ENCODE measurements at places on chromosomes 13 and 19.
A peak's percentile ranks its signal among the peaks of the same experiment; 100 is the strongest.

- DNase-seq, result no peak
These were observed 9.5 kb downstream of the NDUFA11 start for GRCh38 chr19:5893907-5894703.

DNA sequence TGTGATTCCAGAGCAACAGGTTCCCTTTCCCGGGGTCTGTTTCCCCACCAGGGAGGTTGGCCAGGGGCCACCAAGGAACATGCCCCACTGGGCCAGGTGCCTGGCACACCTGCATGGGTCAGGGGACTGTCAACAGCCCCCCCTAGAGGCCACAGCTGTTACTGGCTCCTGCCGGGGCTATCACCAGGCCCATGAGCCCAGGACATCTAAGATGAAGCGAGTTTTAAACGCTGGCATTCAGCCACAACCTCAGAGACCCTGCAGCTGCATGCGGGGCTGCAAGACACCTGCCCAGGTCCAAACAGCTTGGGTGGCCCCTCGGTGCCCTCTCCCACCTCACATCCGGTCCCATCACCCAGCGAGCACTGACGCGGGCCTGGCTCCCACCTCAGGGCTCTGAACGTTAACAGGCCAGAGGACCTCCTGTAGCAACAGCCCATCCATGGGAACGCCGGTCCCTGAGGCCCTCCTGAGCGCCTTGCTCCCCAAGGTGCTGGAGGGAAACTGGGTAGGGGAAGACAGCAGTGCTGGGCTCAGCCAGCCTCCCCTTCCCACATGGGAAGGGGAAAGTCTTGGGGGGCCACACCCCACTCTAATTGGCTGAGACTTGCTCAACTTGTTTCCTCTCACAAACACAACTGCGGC is 12.0 kb downstream of the KHSRP start:
- DNase-seq, result no peak

DNA sequence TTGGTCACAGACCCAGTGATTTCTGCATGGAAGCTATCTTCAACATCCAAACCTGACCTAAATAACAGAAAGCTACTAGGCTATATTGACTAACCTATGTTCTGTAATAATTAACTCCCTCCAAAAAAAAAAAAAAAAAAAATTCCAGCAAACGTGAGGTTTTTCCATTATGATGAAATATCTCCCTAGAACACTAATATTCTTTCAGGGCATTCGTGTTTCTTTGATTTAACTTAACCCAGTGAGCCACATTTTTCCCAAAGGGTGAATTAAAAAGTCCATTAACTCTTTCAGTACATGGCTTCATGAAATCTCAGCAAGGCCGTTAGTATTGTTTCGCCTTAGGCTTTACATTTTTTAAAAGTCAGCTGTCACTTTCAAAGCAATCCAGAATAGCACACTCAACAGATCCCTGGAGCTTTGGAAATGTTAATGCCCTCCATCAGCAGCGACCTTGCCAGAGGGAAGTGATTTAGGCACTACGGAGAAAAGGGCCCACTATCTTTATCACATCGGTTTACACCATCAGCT is 175.8 kb downstream of the DCT start:
- DNase-seq, result no peak

GRCh38 chr13:23724196-23724970 is 154.2 kb downstream of the TNFRSF19 start:
- DNase-seq, result no peak

DNA sequence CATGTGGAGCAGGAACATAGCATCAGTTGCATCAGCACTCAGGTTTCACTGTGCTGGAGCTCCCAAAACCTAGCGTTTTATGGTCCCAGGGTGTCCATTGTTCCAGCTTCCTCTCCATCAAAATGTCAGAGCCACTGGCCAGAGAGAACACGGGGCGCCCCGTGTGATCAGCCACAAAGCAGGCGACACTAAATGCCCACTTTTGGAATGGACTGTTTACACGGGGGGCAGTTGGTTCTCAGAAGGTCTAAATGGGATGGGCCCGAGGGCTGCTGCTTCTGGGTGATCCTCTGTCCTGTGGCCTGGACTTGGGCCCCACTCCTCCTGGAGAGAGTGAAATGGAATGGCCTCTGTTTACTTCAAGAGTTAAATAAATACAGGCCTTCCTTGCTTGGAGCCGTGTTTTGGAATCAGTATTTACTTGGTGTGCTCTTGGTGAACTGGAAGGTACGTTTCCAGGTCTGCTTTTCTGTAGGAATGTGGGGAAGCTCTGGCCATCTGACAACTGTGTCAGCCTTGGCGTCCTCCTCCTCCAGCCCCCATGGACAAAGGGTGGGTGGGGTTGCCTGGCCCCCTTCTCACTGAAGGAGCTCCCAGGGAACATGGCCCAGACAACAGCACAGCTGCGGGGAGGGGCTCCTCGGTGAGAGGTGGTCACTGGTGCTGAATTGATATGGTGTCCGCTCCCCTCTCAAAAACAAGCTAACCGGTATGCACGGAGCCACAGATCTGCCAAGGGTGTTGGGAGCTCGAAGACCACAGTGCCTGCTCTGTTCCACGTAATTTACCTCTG is 16.1 kb upstream of the MCF2L start:
- peak; percentile 59 for DNase-seq

- no peak for DNase-seq
These were observed 18.0 kb downstream of the CSNK1A1L start for GRCh38 chr13:37087486-37087885.

DNA sequence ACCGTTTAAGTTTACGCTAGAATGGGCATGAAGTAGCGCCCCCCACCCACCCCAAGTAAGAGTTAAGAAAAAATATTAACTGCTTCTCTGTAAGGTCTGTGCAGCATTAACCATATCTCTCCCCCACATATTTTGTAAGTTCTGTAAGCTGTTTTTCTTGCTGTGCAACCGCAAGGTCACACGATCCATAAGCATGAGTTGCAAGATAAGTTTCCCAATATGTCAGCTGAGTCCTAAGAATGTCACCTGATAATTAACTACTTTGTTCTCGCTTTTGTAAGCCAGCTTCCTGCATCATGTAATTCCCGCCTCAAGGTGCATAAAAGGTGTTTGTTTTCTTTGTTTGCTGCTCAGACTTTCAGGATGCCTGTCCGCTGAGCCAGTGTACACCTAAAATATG is 187.0 kb downstream of the MYO16 start:
- no peak for DNase-seq

- no peak for DNase-seq
These were observed 350.1 kb downstream of the PCDH9 start for GRCh38 chr13:66879988-66880387.

GRCh38 chr13:42007844-42008243 is 40.6 kb upstream of the DGKH start:
- no peak for DNase-seq

DNA sequence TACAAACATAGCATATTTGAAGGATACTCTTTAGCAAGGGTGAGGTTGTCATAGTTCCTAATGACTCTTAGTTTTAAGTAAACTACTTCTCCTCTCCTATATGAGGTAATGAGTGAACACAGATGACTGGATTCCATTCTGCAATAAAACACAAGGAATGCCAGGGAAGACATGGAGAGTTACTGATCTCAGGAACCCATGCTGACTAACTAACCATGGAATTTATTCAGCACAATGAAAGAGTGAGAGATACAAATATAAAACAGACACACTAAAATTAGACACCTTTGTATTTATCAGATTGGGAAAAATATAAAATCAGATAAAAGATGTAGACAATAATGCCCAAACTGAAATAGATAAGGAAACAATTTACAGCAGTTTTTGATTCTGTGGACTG is 1525.9 kb upstream of the SLC10A2 start:
- no peak for DNase-seq

Measured in mesenteric fat pad (tissue), 1 donor.